ENCODE measurements at places on chromosomes 5 and 9.

DNA sequence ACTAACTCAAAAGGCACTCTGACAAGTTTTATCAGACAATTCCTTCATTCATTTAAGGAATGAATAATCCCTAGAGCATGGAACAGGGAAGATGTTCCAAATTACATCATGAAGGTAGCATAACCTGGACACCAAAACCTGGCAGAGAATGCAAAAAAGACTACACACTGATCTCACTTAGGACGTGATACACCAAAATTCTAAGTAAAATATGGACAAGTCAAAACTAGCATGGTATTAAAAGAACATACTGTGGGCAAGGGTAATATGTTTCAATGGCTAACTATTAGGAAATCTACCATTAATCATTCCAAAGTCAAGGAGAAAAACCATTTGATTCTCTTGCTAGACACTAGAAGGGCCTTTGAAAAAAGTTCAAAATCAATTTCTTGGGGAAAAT, 176.5 kb downstream of the HSPA4 start:
- no peak for DNase-seq

DNA sequence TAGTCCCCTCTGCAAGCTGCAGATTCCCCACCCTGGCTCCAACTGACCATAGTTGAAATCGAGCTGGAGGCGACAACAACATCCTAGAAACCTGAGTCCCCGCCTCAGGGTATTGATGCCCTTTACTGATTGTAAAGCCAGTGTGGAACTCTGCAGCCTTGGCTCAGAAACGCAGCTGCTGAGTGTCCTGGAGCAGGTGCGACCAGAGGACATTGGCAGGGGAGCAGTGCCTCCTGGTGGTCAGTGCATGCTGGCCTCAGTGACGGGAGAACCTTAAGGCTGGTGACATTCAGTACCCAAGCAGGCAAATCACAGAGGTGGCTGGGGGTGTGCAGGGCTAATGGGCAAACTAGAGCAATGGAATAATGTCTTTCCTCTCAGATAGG, 20.4 kb upstream of the ZNF354B start:
- DNase-seq: peak; percentile 22

- DNase-seq: no peak
Measured at GRCh38 chr9:107638521-107639310, 149.1 kb upstream of the KLF4 start.

GRCh38 chr9:23790351-23791260, 35.4 kb downstream of the ELAVL2 start:
- no peak for DNase-seq

DNA sequence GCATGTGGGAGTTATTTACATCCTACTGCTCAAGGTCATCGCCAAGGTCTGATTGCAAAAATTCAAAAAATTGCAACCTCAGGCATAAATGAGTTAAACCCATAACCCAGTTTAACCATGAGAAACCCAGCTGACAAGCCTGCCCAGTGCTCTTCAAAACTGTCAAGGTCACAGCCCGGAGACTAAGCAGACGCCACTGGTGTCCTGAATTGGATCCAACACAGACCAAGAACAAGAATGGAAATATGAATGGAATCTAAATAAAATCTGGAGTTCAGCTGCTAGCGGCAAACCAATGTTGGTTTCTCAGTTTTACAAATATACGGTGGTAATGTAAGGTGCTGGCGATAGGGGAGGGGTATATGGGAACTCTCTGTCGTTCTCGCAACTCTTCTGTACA, 201.5 kb upstream of the MVB12B start:
- DNase-seq: no peak

DNA sequence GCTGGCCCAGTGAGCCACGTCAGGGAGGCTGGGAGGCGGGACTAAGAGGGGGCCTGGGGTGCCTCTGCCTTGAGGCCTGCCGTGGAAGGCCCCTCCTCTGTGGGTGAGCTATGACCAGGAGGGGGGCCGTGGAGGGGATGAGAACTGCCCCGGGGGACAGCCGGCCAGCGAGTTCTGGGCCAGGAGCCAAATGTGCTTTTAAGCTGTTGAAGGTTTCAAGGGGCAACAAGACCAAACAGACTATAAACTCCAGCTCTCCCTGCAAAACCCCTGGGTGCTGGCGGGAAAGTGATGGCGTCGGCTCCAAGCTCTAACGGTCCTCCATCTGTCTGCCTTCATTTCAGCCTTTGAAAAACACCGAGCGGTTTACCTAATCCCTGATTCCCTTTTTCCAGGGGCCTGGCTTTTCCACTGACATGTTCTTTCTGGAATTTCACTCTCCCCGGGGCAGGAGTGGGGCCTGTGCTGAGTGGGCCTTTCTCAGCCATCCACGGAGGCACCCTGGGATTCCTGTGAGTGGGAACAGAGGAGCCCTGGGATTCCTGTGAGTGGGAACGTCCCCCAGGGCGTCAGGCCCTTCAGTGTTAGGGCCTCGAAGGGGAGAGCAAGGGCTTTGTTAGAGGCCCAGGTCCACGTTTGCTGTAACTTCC, 65.6 kb downstream of the COL5A1 start:
- no peak for DNase-seq

All from stimulated activated CD4-positive, alpha-beta T cell treated with anti-CD3 and anti-CD28 coated beads, Interleukin-12 subunit alpha, Interleukin-12 subunit beta, amount 100 ng/mL, for 48 hours (primary cell).